ENCODE measurements at places on chromosomes 6 and 20.

- DNase-seq = no peak
These were observed 94.7 kb downstream of the TMEM242 start for GRCh38 chr6:157228426-157229131.

DNA sequence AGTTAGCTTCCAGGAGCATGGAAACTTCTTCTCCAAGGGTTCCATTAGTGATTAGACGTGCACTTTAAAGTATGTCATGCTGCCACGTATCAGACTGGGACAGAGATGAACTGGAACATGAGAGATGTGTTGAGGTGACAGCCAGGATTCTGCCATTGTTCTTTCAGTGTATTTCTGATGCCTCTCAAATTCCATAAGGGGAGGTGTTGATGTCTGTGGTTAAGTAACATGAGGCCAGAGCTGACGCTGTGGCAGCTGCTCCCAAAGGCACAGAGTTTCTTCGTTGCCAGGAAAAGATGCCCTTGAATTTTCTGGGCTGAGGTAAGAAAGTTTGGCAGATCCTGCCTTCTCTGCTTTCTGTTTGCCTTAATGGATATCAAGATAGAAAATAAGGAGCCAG is 63.5 kb downstream of the TRMT6 start:
- DNase-seq = no peak

DNA sequence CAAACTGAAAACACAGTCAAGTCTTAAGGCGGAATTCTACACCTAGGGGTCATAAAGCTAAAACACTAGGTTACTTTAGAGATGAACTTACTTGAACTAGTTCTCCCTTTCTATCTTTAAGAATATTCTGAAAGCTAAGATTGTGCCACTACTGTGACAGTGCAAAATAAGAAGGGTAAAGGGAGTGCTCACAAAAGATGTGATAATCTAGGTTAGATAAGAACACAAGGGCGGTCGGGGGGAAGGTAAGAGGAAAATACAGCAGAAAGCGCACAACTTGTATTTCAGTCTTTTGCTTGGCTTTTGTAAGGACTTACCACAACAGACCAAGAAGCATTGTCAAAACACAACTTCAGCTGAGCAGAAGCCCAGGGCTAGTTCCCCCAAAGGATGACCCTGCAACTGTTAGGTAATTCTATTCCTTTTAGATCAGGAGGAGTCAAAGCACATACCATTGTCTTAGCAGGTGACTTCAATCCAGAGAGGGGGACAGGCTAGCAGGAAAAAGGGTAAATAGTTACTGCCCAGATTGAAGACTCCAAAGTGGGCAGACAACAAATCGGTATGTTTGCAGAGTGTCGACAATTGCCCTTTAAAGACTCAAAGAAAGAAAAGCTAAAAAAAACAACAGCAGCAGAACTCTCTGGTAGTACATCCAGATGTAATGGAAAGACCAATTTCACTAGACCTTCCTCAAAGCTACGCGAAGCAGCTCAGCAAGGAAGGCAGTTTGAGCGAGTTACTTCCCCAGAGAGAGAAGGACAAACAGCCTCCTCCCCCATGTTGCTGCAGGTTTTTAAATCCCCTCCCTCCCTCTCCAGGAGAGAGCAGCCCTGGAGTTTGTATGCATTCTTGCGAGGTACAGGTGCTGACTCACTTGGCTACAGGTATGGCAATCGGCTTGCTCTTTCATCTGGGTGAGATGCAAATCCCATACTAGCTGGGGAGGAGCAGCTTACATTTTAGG is 59.0 kb downstream of the RIPOR2 start:
- DNase-seq = peak; percentile 59

GRCh38 chr6:124599656-124600055 is 362.6 kb upstream of the RNF217 start:
- no peak for DNase-seq

DNA sequence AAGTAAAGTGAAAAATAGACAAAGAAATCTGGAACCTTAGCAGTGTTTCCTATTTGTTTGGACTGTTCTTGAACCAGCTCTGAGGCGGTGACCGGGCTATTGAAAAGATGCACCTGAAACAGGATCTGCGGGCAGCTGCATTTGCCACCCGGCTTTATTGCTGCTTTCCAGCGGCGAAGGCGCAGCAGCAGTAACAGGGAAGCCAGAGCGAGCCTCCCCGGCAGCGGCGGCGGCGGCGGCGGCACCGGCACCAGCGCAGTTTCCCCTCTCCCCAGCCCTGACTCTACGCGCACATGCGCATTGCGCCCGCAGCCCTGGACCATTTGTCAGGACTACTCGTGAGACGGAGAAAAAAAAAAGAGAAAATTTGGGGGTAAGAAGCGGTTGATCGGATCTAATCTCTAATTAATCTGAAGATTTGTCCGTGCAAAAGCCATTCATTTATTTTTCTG is at the start of gene L3MBTL3:
TSS of gene L3MBTL3 (plus strand) at position 290 of the 452 bp plus-strand sequence. CDS start 24,119 bp downstream, outside the sequence.
- DNase-seq = peak; percentile 92

DNA sequence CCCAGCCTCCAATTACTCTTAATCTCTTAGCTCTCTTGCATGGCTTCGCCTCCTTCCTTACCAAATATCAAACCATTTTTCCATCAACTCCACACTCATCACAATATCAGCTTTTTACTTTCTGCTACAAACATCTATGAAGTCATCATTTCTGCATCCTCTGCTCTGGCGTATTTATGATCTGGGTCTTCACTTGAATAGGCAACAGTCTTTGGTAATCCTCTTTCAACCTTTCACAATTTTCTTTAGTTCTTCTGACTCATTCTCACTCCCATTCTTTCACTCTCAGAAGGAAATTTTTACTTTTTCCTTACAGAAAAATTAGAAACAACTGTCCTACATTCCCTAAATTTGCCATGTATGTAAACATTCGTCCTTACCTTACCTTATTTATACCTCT is 522.4 kb downstream of the HDGFL1 start:
- DNase-seq = no peak

Measured in WTC11 (cell line).